ENCODE measurements at places on chromosomes 12 and 14. TPM values are rescaled to one million over a fixed set of nuclear protein-coding genes. Genes with fewer than 3 reads are reported as not detected.

MMP17 gene
- 2.5 TPM for total RNA-seq

PIANP gene
- 0.42 TPM for total RNA-seq

- H3K4me3 ChIP-seq, result no peak overlapping the region
- H3K27ac ChIP-seq, result no peak overlapping the region
- H3K4me1 ChIP-seq, result peaks cover 22% of the 10 kb centered on the region
- H3K27me3 ChIP-seq, result peaks cover 21% of the 10 kb centered on the region
These were observed 12.2 kb downstream of the DEGS2 start for GRCh38 chr14:100147181-100147631.

DNA sequence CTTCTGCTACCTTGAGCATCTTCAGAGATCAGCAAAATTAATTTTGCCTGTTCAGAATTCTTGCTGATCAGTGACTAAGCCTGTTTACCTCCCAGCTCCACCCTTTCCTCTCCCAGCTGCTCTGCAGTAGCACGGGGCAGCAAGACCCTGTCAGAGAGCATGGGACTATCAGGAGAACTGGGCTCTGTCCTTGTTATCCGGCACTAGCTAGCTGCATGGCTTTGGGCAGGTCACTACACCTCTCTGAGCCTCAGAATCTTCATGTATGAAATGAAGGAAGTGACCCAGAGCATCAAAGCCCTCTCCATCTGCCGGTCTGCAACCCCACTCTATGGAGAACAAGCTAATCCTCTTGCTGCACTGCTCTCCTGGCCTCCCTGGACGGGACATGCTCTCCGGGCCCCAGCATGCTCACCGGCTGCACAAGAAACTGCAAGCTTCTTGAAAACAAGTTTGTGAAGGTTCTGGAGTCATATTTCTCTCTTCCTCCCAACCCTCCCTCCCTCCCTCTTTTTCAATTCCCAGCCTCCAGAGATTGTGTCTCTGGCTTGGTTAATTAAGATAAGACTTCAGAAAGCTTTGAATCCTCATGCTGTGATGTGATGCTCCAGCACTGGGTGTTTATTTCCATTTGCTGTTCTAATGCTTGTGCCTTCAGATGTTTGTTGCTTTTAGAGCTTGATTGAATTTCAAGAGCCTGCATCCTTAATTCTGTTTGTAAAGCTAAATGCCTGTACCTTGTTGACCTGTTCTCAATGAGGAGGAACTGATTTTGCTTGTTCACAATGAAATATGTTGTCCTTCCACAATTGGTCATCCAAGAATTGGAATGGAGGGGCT is 101.1 kb downstream of the CRACR2A start:
- DNase-seq, result no peak
- H3K4me3 ChIP-seq, result no peak overlapping the region
- H3K36me3 ChIP-seq, result peaks cover 8% of the 10 kb centered on the region
- H3K27me3 ChIP-seq, result no peaks in the 10 kb centered on the region
- H3K4me1 ChIP-seq, result no peaks in the 10 kb centered on the region

Measured in esophagus muscularis mucosa (tissue), 4 donors.